ENCODE measurements at places on chromosomes 1 and 21.

- peak; percentile 93 for DNase-seq
These were observed 23.8 kb downstream of the IER5 start for GRCh38 chr1:181112071-181112929.

GRCh38 chr1:194931166-194931565 is 1677.1 kb downstream of the KCNT2 start:
- no peak for DNase-seq

- DNase-seq, result peak; percentile 34
These were observed at the start of gene PTGFRN for GRCh38 chr1:116909512-116910378. Gene PTGFRN (plus strand): TSS chr1:116909916. CDS start chr1:116910204, 288 bp downstream.

GRCh38 chr1:68819190-68819829 is 322.4 kb upstream of the DEPDC1 start:
- DNase-seq, result no peak

- no peak for DNase-seq
These were observed 607.9 kb upstream of the TMPRSS15 start for GRCh38 chr21:19011451-19011850.

DNA sequence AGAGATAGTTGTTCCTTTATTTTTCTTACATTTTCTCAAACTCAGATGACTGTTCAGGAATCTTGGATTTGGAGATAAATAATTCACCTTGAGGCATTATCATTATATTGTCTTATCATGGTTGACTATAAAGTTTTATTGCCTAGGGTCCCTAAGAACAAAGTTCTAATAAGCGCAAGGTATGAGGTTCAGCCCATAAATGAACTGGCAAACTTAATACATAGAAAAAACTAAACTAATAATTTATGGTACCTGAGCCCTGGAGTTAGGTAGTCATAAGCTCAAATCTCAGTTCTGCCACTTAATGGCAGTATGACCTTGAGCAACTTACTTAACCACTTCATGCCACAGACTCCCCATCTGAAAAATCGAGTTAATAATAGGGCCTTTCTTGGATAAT is 334.0 kb upstream of the PBX1 start:
- no peak for DNase-seq

- DNase-seq, result no peak
These were observed 38.2 kb downstream of the MATN1 start for GRCh38 chr1:30684881-30685795.

All from inflammatory macrophage treated with lipopolysaccharide for 1 hour (primary cell).